ENCODE measurements at places on chromosomes 7 and 10. TPM values are rescaled to one million over a fixed set of nuclear protein-coding genes. Genes with fewer than 3 reads are reported as not detected.

CTAGE4 gene
- total RNA-seq: 0.62 TPM

WDR86 gene
- 0.37 TPM for total RNA-seq

LIPK gene
- not detected for total RNA-seq

VAX1 gene
- not detected for total RNA-seq

DNA sequence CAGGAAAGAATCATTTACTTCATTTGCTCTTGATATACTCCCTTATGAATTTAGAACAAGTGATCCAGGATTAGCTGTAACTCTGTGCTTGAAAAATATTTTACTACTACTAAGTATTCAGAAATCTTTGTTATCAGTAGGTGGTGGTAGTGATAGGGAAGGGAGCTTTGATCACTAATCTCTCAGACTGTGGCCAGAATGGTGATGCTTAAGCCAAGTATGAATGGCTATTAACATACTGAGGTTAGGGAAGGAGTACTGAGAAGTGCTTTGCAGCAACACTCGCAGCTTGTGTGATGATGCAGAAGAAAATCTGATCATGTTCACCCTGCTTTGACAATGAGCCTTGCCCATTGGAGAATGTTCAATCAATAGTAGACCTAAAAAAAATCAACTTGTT is 29.3 kb downstream of the AP3M1 start:
- DNase-seq: no peak

DNA sequence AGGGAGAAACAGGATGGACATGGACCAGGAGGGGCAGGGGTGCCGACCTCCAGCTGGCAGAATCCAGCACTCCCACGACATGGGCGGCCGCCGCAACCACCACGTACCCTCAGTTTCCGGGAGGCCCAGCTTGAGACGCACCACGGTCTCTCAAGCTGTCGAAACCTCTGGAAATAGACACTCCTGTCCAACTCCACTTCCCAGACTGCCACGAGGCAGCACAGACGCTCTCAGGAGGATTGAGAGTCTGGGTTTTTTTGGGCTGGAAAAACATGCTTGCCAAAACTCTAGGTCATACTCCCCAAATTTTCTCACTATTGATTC is 37.9 kb upstream of the PDGFA start:
- no peak for DNase-seq

DNA sequence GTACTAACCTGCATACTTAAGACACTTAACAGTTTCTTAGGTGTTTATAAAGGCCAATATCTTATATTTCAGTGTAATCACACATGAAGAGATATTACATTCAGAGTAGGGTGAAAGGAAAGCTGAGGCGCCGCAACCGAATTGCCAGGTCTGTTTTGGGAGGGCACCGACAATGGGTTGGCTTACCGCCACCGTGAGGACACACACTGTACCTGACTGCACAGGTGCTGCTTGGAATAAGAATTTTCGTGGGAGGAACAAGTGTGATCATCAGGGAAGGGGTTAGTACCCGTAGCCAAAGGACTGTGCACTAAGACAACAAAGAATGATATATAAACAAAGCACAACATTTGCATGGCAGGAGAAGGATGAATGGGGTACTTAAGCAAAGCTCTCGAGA is 591.8 kb downstream of the SUGCT start:
- DNase-seq: no peak

DNA sequence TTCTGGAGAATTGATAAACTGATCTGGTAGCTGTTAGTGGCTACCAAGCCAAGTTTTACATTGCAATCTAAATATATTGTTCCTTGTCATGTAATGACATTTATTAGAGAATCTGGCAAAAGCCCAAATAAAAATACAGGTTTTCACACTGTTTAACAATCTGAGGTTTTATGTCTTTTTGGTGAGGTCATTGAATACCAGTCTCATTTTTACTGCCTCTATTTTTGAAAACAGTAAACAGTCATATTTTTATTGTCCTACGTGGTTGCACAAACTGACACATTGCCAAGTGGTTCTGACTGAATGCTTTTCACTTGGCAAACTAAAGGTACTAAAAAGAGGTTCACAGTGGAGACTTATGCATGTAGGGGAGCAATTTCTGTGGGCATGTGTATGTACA is 157.5 kb downstream of the PRKG1 start:
- no peak for DNase-seq
